Prostate gland (tissue), 2 donors: ENCODE measurements at places on chromosomes 12 and 14.

DNA sequence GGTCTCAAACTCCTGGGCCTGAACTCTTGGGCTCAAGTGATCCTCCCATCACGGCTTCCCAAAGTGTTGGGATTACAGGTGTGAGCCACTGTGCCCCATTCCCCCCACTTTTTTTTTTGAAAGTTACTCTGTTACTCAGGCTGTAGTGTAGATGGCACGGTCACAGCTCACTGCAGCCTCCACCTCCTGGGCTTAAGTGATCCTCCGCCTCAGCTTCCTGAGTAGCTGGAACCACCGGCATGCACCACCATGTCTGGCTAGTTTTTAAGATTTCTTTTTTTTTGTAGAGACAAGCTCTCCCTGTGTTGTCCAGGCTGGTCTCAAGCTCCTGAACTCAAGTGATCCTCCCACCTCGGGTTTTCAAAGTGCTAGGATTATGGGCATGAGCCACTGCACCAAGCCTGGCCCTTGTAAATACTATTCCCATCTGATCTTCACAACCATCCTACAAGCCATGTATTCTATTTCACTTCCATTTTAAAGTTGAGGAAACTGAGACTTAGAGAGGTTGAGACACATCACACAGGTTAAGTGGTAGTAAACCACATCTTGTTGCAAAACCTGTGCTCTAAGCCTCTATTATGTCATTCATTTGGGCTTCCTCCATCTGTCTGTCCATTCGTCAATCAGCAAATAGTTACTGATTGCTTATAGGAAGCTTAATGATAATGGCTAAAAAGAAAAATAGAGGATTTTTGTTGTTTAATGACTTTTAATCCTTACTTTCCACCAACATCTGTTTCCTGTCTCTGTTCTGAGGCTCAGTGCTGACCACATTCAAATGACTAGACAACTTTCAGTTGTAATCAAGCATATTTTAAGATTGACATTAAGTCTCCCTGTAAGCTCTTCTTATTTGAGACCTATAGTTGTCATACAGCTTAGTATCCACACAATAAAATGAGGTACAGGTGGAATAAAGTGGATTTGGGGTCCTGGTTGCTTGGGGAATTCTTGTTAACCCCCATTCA is 9.2 kb downstream of the ASCL4 start:
- no peak for DNase-seq

- DNase-seq = no peak
Measured at GRCh38 chr12:122368361-122369073, 54.0 kb downstream of the CLIP1 start.

DNA sequence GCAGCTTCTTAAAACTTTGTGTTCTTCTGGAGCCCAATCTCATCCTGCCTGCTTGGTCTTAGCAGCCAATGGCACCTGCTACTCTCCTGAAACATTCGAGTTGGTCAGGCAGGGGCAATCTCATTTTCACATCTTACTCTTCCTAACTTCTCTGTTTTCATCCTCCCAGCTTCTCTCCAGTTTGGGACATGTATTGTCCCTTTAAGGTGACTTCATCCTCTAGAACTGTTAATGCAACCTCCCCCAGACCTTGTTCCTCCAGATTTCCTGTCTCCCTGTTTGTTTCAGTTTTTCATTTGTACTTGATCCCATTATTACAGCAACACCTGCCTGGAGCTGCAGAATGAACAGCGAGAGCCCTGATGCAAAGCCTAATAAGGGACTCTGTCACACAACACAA is 31.3 kb downstream of the SERPINA11 start:
- no peak for DNase-seq

GRCh38 chr14:48973151-48973550 is 613.0 kb downstream of the RPS29 start:
- DNase-seq = no peak

DNA sequence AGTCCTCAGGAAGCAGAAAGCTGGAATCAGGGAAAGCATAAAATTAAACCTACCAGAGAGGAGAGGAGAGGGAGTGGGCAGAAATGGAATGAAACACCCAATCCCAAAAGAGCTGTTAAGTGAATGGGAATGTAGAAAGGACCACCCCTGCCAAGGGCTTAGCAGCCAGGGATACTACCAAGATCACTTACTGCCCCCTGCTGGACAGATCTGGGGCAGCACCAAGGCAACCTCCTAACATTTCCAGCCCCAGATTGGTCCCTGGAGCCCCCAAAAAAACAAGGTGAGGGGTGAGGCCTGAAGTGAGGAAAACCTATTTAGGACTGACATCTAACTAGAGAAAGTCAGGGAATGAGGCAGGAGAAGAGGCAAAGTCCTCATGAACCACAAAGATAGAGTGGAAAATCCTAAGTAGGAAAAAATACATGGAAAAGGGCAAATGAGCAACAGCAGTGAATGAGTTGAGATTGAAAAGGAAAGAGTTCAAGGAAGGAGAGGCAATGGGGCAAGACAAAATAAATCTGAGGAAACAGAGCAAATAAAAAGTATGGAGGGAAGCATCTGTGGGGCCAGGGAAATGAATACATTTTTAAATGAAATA is 11.2 kb upstream of the FKBP11 start:
- DNase-seq = peak; percentile 43
